ENCODE measurements at places on chromosomes 1 and 21. TPM values are rescaled to one million over a fixed set of nuclear protein-coding genes. Genes with fewer than 3 reads are reported as not detected.

DNA sequence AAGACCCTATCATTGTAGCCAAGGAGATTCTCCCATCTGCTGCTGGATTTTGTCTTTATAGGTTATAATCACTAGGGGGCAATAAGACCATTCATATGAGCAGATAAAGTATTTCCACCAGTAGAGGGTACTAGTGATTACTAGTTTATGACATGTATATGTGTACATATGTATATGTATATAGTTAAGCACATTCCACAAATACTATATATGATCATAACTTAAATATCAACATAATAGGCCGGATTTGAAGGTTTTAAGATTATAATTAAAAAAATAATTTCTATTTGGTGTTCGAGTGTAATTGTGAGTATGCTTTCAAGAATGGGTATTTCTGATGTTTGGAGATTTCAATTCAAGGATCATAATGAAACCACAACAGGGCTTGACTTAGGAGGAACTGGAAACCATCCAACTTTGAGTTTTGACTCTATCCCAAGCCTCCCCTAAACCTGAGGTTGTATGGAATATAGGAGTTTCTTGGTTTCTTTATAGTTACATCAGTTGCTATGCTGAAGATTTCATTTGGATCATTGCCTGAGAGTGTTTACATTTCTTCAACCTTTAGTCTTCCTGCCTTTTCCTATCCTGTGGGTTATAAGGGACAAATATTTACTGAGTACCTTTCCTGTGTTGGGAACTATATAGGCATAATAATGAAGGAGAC, 16.9 kb downstream of the TCEANC2 start:
- no peaks in the 10 kb centered on the region for H3K4me1 ChIP-seq
- no peaks in the 10 kb centered on the region for H3K27me3 ChIP-seq
- H3K36me3 ChIP-seq: peaks cover 5% of the 10 kb centered on the region
- no peak overlapping the region for H3K4me3 ChIP-seq
- DNase-seq: no peak

- H3K36me3 ChIP-seq: no peaks in the 10 kb centered on the region
- DNase-seq: no peak
- peaks cover 30% of the 10 kb centered on the region for H3K27me3 ChIP-seq
- no peak overlapping the region for H3K4me3 ChIP-seq
- H3K4me1 ChIP-seq: peaks cover 9% of the 10 kb centered on the region
These were observed 5.8 kb upstream of the WNT3A start for GRCh38 chr1:228000836-228001563.

DNA sequence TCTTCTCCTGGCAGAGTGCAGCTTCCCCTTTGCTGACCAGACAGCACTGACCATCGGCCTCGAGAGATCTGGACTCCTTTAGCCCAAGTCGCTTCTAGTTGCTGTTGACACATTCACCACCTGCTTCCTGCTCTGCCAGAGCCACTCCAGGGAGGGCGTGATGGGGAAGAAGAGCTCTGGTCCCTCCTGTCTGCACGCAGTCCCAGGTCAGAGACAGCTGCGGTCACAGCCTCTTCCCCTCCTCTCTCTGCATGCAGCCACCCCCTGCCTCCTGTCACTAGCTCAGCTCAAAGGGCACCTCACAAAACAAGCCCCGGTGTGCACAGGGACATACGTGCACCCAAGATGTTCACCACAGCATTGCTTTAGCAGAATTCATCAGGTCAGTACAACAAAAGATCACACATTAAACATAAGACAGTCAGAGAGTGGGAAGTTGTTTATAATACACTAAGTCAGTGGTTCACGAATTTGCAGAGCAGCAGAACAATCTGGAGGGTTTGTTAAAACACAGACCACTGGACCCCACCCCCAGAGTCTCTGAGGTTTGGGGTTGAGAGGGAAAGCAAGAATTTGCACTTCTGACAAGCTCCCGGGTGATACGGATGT, 132.9 kb downstream of the SYF2 start:
- peaks cover 6% of the 10 kb centered on the region for H3K27me3 ChIP-seq
- H3K4me3 ChIP-seq: no peak overlapping the region
- no peak overlapping the region for H3K27ac ChIP-seq
- H3K36me3 ChIP-seq: no peaks in the 10 kb centered on the region

- DNase-seq: peak; percentile 6
- no peaks in the 10 kb centered on the region for H3K36me3 ChIP-seq
- no peaks in the 10 kb centered on the region for H3K27me3 ChIP-seq
- H3K4me1 ChIP-seq: no peaks in the 10 kb centered on the region
- H3K4me3 ChIP-seq: no peak overlapping the region
These were observed 69.6 kb upstream of the KCTD3 start for GRCh38 chr1:215497528-215497927.

DNA sequence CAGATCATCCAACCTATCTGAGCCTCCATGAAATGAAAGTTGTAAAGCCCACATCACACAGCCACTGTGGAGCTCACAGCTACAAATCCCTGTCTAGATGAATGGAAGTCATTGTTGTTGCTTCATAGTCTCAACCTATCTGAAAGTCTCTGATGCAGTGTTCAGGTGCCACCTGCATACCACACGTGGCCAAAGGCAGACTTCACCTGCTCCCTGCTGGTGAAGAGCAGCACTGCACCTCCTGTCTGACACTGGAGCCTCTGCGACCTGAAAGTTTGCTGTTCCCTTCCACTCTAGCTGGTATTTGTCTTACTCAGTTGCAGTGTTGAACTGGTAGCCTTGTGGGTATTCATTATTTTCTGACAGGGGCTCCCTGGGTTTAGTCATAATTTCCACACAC, 18.4 kb downstream of the LORICRIN start:
- no peak overlapping the region for H3K4me3 ChIP-seq
- no peak overlapping the region for H3K27ac ChIP-seq
- H3K4me1 ChIP-seq: no peaks in the 10 kb centered on the region
- H3K27me3 ChIP-seq: no peaks in the 10 kb centered on the region
- no peaks in the 10 kb centered on the region for H3K36me3 ChIP-seq
- DNase-seq: no peak

GRCh38 chr21:44766014-44766817, 35.4 kb downstream of the UBE2G2 start:
- no peaks in the 10 kb centered on the region for H3K27me3 ChIP-seq
- no peak for DNase-seq
- no peak overlapping the region for H3K4me3 ChIP-seq
- H3K36me3 ChIP-seq: peaks cover 48% of the 10 kb centered on the region

DNA sequence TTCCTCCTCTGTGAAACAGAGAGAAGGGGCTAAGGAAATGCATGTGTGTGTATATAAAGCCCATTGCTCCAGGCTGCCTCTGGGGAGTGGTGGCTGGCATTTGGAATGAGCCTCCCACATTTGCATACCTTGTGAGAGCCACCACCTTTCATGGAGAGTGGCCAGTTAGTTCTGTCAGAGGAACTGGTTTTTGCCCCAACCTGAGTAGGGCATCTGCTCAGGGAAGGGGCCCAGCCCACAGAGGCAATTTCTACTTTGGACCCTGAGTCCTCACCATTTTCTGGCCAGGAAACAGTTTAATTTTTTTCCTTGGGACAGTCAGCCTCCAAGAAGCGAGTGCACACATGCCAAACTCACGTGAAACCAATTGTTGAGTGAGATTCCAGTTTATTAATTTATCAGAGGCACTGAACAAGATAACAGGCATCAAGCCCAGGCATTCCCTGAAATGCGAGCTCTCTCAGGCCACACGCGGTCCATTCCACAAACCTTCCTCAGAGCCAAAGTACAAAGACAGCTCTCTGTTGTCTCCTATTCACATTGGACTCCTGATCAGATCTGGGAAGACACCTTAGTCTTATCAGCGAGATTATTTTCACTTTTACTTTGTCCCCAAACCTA, 1.0 kb upstream of the SLC6A9 start:
- H3K4me1 ChIP-seq: peaks cover 62% of the 10 kb centered on the region
- no peak for DNase-seq
- no peak overlapping the region for H3K4me3 ChIP-seq
- no peaks in the 10 kb centered on the region for H3K36me3 ChIP-seq
- H3K27ac ChIP-seq: peak overlapping the region; percentile 90
- H3K27me3 ChIP-seq: no peaks in the 10 kb centered on the region

DNA sequence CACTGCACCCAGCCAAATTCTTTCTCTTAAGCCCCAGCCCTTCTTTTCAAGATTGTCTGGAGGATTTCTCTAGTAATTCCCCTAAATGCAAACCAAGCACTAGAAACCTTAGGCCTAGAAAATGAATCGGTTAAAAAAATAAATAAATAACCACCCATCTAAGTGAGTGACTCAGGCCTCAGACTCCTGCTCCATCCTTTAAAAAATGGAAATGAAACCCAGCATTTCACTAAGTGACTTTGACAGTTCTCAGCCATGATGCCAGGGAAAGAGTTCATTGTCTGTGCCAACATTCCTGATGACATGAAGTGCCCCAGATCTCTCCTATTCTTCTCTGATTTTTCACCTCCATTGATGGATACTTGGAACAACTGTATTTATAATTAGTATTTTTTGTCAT, 415.2 kb upstream of the DAB1 start:
- H3K27ac ChIP-seq: no peak overlapping the region
- no peaks in the 10 kb centered on the region for H3K27me3 ChIP-seq
- no peaks in the 10 kb centered on the region for H3K4me1 ChIP-seq
- no peaks in the 10 kb centered on the region for H3K36me3 ChIP-seq
- DNase-seq: no peak

DNA sequence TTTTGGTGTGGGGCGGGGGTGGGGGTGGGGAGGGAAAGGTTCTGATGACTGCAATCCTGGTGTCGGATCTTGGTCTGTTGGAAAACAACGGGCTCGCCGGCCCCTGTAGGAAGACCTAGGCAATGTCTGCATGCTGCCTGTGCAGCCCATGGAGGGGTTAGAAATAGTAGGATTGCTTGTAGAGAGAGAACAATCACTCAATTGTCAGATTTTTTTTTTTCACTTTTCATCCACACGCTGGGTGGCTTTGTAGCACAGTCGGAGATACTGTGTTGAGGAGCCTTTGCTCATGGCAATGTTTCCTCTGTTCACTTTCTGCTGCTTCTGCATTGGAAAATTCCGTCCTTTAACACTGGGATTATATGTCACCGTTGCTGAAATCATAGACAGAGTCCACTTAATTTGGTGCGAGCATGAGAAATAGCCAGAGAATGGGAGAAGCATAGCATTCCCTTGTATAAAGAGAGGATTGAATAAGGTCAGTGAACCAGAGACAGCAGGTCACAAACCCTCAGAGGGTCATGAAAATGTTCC, 107.5 kb downstream of the MRPS6 start:
- peak overlapping the region; percentile 83 for H3K27ac ChIP-seq
- no peaks in the 10 kb centered on the region for H3K36me3 ChIP-seq
- H3K27me3 ChIP-seq: no peaks in the 10 kb centered on the region
- no peak overlapping the region for H3K4me3 ChIP-seq
- H3K4me1 ChIP-seq: peaks cover 6% of the 10 kb centered on the region

DNA sequence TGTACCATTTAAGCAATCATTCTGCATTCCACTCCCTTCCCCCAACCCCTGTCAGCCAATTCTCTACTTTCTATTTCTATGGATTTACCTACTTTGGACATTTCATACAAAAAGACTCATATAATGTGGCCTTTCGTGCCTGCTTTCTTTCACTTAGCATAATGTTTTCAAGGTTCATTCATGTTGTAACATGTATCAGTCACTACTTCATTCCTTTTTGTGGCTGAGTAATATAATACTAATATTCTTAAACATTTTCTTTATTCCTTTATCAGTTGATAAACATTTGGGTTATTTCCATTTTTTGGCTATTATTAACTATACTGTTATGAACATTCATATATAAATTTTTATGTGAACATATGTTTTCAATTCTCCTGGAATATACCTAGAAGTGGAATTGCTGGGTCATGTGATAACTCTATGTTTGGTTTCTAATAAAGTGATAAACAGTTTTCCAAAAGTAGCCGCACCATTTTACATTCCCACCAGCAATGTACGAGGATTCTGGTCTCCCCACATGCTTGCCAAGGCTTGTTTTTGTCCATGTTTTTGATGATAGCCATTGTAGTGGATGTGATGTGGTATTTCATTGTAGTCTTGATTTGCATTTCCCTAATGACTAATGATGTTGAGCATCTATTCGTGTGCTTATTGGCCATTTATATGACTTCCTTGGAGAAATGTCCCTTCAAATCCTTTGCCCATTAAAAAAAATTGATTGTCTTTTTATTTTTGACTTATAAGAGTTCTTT, 61.9 kb upstream of the GNG12 start:
- no peak overlapping the region for H3K4me3 ChIP-seq
- H3K27me3 ChIP-seq: no peaks in the 10 kb centered on the region
- no peaks in the 10 kb centered on the region for H3K4me1 ChIP-seq

- H3K27ac ChIP-seq: no peak overlapping the region
- DNase-seq: no peak
- H3K36me3 ChIP-seq: no peaks in the 10 kb centered on the region
- no peak overlapping the region for H3K4me3 ChIP-seq
- no peaks in the 10 kb centered on the region for H3K4me1 ChIP-seq
These were observed 14.4 kb upstream of the KCNH1 start for GRCh38 chr1:211148366-211148765.

DNA sequence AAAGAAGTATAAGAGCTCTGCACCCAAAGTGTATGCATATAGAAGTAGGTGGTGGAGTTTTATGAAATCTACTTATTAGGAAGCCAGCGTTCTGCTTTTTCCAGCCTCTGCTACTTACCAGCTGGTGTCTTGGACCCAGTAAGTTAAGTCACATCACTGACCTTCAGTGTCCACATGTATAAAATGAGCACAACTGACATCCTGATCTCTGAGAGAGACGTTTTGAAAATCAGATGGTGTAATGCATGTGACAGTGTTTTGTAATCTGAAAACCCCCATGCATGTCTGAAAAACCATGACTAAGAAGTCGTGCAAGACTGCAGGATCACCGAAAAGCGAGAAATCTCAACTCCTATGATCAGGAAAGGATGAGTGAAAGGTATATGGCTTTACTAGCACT, 2.0 kb downstream of the CR1 start:
- H3K4me1 ChIP-seq: peaks cover 10% of the 10 kb centered on the region
- H3K27me3 ChIP-seq: peaks cover 24% of the 10 kb centered on the region
- H3K36me3 ChIP-seq: no peaks in the 10 kb centered on the region
- no peak for DNase-seq
- H3K27ac ChIP-seq: no peak overlapping the region

DNA sequence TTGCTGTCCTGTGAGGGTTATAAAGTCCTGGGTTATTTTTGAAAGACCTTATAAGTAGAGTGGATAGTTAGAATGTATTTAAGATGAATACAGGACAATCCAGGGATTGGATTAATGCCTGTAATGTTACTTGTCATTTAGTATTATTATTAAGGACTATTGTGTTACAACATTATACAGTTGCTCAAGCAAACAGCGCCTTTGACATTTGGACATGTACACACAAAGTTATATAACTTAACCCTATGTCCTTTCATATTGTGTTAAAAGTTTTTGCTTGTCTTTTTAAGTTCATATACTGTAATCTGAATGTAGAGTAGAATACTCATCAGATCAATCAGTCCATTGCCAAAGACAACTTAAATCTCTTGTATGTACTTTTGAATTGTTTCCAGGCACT, 2.0 kb downstream of the PRKAA2 start:
- no peak for DNase-seq
- H3K36me3 ChIP-seq: no peaks in the 10 kb centered on the region
- H3K4me1 ChIP-seq: peaks cover 3% of the 10 kb centered on the region
- H3K27me3 ChIP-seq: no peaks in the 10 kb centered on the region
- H3K27ac ChIP-seq: no peak overlapping the region
- no peak overlapping the region for H3K4me3 ChIP-seq

GRCh38 chr1:198337886-198338285, 181.1 kb downstream of the NEK7 start:
- no peaks in the 10 kb centered on the region for H3K4me1 ChIP-seq
- no peak for DNase-seq
- H3K36me3 ChIP-seq: no peaks in the 10 kb centered on the region
- no peak overlapping the region for H3K27ac ChIP-seq
- no peak overlapping the region for H3K4me3 ChIP-seq

SH2D2A gene
- not detected for total RNA-seq

TRAF3IP3 gene
- 2.8 TPM for total RNA-seq

SLC5A9 gene
- total RNA-seq: 0.10 TPM

EPHA10 gene
- 9.6 TPM for total RNA-seq

FAM151A gene
- total RNA-seq: not detected

NID1 gene
- total RNA-seq: 160 TPM

RIPPLY3 gene
- total RNA-seq: not detected

All from spinal cord (tissue), 10 donors.